HuH-7.5 (cell line): ENCODE measurements at places on chromosomes 7 and 10.

GRCh38 chr7:151139791-151140190, 27.7 kb downstream of the GBX1 start:
- DNase-seq, result no peak

DNA sequence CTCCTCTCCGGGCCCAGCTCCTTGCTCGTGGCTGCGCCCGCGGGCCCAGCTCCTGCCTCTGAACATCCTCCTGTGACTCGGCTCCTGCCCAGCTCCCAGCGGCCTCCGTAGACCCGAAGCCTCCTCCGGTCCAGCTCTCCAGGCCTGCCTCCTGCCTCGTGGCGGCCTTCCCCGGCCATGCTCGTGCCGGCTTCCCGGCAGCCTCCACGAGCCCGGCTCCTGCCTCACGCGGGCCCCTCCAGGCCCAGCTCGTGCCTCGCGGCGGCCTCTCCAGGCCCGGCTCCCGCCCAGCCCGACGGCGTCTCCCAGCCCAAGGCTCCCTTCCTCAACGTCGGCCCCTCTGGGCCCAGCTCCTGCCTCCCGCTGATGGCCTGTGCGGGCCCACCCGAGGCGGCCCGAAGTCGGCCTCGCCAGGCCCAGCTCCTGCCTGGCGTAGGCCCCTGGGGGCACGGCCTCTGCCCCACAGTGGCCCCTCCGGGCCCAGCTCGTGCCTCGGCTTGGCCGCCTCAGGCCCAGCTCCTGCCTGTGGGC, 16.9 kb upstream of the TMEM248 start:
- no peak for DNase-seq

DNA sequence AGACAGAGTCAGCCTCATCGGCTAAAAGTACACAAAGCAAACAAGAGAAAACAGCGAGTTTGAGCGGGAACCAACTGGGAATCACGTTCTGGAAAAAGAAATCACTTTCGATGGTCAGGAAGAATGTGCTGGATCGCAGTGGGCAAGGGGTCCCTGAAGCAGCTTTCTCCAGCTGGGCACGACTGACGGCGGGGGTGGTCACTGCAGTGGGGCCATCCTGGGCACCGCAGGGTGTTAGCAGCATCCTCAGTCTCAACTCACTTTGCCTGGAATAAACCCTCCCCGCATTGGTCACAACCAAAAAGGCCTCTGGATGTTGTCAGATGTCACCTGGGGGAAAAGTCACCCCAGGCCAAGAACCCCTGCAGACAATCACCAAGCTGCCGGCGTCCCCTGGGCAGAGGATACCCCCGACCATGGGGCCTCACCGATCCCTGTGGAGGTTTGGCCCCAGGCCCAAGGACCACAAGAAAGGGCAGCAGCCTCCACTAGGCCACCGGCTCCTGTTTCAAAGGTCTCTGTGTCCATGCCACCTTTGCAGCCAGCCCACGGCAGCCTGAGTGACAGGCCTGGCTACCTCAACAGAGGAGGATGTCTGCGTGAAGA, 42.9 kb downstream of the EBF3 start:
- DNase-seq, result no peak

DNA sequence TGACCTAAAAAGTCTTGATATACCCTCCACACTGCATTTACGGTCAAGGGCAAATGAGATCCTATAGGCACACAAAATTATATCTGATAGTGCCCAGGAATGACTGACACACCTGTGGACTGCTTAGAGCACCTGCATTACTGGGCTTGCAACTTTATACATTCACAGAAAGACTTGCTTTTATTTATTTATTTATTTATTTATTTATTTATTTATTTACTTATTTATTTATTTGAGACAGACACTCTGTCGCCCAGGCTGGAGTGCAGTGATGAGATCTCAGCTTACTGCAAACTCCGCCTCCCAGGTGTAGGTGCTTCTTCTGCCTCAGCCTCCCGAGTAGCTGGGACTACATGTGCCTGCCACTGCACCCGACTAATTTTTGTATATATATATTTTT, 6.5 kb upstream of the IFT22 start:
- DNase-seq, result no peak

GRCh38 chr7:137351941-137352340, 8.4 kb upstream of the PTN start:
- no peak for DNase-seq

- DNase-seq, result no peak
Measured at GRCh38 chr7:133861876-133862275, 265.3 kb upstream of the LRGUK start.

DNA sequence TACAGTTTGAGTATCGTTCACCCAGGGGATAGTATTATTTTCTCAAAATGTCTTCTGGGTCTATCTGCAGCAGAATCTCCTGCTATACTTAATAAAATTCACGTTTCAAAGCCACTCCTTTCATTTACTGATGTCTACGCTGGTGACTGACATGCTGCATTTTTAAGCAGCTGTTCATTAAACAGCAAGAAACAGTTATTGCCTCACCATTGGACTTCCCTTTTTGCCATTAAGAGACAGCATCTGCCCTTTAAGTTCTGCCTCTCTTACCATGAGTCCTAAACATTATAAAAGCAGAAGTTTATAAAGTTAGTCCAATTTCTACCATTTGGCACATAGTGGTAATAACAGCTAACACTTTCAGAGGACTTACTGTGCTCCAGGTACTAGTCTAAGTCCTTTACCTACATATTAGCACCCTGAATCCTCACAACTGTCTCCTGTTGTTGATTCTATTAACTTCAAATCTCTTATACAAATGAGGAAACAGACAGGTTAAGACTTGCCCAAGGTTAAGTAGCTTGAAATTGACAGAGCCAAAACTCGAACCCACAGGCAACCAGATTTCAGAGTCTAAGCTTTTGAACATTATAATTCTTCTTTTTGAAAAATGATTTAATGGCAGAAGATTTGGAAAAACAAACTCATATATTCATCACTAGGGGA, 169.5 kb downstream of the SNX13 start:
- no peak for DNase-seq

GRCh38 chr7:137032436-137032835, 164.0 kb downstream of the CHRM2 start:
- no peak for DNase-seq

DNA sequence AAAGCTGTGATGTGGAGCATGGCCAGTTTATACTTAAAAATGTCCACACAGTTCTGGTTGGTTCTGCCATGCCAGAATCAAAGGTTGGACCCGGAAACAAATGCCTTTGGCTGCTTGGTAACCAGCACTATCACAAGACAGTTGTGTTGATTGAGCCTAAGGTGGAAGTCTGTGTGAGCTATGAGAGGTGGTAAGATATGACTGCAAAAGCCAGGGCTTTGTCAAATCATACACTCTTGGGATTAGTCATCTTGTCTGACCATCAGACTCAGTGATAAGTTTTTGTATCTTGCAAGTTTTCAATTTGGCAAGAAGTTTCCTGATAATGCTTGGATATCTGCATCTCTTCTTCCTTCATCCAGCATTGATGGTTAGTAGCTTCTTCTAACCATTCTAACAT, 35.5 kb downstream of the GPR141 start:
- no peak for DNase-seq

DNA sequence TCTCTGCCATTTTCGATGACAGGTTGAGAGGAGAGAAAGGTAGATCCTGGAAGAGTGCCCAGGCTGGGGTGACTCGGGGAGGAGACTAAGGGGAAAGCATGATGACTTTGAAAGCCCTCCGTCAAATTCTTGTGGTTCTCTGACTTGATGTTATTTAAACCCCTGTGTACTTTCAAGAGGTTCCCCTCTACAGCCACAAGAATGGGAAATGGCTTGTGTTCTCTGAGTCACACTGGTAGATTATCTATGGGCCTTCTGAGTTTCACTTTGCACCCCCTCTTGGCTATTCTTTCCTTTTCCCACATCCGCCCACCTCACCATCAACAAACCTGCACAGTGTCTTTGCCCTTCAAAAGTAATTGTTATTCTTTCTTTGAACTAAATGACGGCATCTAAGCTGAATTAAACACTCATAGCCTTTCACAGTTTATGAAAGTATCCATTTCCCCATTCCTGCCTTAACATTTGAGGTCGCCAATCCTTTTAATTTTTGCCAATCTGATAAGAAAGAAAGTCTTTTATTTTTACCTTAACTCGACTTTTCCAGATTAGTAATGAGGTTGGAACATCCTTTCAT, 24.1 kb downstream of the PRF1 start:
- no peak for DNase-seq

- DNase-seq, result no peak
Measured at GRCh38 chr10:7311218-7311849, 99.5 kb downstream of the SFMBT2 start.

DNA sequence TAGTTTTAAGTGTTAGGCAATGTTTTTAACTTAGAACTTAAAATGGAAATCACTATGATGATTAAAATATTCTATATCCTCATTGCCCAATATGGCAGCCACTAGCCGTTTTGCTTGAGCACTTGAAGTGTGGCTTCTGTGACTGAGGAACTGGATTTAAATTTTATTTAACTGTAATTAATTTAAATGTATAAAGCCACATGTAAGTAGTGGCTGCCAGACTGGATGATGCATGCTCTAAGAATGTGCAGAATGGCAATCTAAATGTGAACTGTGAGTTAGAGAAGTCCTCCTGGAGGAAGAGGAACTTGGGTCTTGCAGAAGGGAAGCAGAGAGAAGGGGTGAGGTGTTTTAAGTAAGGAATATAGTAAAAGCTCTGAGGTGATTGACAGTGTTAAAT, 451.4 kb downstream of the SUGCT start:
- no peak for DNase-seq

- no peak for DNase-seq
Measured at GRCh38 chr7:135213831-135214230, 2.5 kb upstream of the WDR91 start.

DNA sequence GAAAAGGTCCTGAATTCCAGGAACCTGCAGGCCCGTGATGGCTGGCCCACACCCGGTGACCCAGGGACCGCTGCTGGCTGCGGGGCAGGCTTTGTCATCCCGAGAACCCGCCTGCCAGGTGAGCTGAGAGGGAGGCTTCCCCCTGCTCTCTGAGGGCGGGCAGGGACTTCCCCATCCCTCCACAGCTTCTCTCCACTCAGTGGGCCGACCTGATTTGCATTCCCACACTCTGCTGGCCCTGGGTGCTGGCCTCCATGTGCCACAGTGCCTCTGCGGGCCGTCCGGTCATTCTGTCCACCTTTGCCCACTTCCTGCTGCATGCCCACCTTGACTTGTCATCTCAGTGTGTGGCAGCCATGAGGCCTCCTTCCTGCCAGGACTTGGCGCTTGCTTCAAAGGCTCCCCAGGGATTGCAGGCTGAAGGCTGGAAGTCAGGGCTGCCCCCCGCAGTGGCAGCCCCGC, 35.3 kb downstream of the PALD1 start:
- DNase-seq, result no peak

DNA sequence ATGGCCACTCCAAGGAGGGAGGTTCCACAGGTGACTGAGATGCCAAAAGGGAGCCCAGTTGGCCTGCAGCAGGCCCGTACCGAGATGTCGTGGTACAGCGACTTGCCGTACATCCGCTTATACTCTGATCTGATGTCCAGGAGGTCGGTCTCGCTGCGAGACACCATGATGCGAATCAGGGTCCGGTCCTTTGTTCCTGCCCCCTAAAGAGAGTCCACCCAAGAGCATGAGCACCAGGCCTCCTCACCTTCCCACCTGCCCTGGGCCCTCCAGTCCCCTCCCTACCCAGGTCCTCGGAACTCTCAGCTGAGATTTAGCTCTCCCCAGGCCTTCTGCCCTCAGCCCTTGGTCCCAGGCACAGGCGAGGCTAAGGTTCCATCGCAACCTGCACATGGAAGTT, 25.0 kb downstream of the PLAC9 start:
- DNase-seq, result no peak

DNA sequence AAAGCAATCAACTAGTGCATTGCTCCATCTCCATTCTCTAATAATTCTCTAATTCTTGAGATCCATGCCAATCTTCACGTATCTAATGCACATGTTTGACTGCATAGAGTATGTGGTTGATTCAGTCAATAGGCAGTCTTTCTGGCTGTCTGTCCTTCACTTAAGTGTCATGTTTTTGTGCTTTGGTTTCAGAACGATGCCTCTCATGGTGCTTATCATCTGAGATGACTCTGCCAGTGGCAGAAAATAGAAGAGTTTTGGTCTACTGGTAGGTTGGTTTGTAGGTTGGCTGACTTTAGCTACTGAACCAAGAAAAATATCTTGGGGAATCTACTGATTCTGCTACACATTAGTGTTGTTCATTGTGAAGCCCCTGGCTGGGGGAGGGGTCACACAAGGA, 364.2 kb downstream of the SFMBT2 start:
- no peak for DNase-seq

DNA sequence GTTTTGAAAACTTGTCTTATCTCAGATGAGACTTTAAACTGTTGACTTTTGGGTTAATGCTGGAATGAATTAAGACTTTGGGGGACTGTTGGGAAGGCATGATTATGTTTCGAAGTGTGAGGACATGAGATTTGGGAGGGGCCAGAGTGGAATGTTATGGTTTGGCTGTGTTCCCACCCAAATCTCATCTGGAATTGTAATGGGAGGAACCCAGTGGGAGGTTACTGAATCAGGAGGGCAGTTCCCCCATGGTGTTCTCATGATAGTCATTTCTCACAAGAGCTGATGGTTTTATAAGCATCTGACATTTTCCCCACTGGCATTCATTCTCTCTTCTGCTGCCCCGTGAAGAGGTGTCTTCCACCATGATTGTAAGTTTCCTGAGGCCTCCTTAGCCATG, 13.8 kb upstream of the POT1 start:
- no peak for DNase-seq

DNA sequence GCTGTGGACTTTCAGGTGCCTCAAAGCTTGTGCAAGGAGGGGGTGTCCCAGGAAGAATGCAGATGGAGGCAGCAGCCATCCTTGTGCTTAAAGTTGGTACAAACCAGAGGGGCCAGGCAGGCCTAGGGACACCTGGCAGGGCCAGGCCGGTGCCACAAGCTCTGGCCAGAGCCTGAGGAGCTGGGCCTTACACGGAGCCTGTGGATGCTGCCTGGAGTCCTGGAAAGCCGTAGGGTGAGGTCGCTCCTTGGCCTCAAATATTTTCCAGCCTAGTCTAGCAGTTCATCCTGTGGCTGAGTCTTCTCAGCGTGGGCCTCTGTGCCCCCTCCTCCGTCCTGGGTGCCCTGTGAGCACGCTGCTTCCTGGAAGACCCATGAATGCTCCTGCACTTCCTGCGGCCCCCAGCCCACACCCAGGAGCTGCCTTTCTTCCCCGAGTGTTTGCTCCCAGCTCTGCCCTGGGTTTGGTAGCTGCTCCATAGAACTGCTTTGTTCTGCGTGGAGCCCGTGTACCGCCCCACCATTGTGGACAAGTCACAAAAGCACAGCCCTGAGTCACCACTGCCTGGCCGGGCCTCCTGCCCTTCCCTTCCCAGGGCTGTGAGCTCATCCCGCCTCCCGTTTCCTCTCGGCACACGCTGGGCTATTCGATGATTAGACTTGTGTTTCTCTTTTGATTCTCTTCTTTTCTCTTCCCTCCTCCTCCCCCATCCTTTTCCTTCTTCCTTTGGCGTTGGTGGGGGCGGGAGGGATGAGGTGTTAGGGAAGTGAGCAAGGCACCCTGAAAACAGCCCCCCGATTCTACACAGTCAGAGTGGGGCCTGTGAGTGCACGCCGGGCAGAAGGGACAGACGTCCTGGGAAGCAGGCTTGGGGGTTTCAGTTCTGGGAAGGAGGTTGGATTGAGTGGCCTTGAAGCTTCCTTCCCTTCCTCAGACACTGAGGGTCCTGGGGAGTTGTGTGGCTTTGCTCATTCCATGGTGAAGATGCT, 73.2 kb upstream of the SHH start:
- no peak for DNase-seq
